IPS DF 19.7 (cell line): ENCODE measurements at places on chromosomes 4 and X.

GRCh38 chr4:113783701-113784100 is 22.2 kb upstream of the CAMK2D start:
- no peak for DNase-seq

- DNase-seq: no peak
Measured at GRCh38 chrX:45449982-45450381, 249.3 kb upstream of the DIPK2B start.

DNA sequence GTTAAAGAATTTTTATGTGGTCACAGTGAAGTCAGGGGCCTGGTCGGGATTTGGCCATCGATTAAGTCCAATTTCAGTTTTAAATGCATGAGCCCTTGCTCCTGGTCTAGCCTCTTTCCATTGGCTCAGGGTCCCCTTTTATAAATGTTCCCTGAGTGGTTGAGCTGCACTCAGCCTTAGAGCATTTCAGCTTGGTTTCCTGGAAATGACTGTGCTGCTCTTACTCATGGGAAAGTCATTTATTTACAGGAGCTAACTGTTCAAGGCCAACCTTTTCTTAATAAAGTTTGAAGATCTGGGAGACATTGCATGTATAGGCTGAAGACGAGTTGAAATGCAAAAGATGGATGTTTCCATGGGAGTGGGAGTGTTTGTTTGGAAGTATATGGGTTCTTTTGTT is 98.8 kb upstream of the CLNK start:
- DNase-seq: no peak

GRCh38 chr4:82381661-82382296 is 8.0 kb upstream of the HNRNPD start:
- no peak for DNase-seq

DNA sequence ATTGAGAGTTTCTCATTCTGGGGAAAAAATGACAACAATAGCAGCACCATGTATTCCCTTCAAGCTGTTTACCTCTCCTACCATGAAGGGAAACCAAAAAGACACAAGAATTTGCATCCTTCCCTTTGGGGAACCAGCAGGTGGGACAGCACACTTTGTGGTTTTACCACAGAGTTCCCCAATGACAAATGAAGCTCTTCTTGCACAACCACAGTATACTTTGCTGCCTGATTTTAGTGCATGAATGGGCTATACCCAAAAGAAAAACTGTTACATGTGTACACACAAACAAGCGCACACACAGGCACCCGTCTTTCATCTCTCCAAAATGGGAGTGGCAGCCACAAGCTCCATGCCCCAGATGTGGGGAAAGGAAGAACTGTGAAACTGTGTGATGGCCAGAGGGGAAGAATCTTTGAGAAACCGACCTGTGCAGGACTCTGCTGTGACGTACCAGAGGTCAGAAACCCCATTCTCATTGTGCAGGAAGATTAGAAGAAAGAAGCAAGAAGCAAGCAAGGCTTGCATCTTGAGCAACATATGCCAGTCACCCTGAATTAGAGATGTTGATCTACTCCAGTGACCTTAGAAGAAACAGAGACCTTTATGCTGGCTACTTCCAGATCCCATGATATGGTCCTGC is 2.7 kb upstream of the MAML3 start:
- DNase-seq: no peak

DNA sequence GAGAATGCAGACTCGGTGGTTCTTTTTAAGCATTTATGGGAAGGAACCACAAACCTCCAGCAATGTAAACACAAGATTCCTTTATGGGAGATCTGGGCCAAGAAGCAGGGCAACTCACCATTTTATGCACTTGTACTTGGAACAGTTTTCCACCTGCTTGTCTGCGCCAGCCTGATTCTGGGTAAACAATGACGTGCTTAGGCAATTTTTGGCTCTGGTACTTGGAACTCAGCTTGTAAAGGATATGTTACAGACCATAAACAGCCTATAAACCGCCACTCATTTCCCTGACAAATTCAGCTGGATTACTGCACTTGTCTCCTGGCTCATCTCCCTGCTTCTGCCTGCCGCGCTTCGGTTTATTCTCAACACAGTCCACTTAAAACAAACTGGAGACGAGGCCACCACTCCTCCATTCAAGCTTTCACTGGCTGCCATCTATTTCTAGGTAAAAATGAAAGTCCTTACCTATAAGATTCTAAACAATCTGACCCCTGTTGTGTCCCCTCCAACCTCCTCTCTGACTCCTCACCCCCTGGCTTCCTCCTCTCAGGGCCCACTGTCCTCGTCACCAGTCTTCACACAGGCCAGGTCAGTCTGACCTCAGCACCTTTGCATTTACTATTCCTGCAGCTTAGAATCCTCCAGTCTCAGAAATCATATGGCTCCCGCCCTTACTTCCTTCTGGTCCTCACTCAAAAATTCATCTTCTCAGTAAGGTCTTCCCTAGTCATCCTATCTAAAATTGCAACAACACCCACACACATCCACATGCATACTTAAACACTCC is 205.9 kb upstream of the GALNT7 start:
- no peak for DNase-seq

GRCh38 chrX:74419864-74420195 is 1.5 kb upstream of the SLC16A2 start:
- DNase-seq: no peak

DNA sequence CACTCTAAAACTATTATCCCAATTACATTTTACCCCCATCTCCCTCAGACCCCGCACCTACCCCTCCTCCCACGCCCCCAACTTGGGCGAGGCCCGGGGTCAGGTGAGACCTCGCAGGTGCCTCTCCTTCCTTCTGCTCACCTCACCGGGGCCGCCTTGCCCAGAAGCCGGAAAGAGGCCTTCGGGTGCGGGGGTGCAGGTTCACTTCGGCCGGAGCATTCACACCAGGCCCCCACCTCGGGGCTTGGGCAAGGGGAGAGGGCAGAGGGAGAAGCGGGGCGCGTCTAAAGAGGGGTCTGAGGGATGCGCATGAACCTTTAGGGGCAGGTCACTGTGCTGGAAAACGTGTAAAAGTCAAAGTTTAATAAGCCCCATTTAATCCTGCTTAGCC is 427 bp downstream of the ZNF182 start:
- DNase-seq: no peak

GRCh38 chr4:138428611-138429010 is 186.5 kb upstream of the SLC7A11 start:
- no peak for DNase-seq

DNA sequence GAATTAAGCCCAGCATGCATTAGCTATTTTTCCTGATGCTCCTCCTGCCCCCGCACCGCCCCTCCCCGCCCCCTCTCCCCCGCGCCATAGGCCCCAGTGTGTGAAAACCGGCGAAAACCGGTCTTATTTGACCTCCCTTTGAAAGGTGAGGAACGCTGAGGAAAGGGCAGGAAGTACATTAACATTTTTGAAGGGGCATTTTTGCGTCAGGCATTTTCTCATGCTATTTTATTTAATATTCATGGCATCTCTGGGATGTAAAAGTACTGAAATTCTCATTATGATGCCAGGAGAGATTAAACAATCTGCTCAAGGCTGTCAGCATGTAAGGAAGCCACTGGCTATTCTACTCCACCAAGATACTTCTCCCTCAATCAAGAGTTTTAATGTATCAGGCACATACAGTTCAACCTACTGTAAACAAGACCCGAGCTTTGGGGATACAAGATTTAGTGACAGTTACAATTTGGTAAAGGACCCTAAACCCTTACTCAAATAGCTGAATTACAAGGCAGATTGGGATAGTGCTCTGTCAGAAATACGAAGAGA is 1.2 kb upstream of the NMU start:
- no peak for DNase-seq

DNA sequence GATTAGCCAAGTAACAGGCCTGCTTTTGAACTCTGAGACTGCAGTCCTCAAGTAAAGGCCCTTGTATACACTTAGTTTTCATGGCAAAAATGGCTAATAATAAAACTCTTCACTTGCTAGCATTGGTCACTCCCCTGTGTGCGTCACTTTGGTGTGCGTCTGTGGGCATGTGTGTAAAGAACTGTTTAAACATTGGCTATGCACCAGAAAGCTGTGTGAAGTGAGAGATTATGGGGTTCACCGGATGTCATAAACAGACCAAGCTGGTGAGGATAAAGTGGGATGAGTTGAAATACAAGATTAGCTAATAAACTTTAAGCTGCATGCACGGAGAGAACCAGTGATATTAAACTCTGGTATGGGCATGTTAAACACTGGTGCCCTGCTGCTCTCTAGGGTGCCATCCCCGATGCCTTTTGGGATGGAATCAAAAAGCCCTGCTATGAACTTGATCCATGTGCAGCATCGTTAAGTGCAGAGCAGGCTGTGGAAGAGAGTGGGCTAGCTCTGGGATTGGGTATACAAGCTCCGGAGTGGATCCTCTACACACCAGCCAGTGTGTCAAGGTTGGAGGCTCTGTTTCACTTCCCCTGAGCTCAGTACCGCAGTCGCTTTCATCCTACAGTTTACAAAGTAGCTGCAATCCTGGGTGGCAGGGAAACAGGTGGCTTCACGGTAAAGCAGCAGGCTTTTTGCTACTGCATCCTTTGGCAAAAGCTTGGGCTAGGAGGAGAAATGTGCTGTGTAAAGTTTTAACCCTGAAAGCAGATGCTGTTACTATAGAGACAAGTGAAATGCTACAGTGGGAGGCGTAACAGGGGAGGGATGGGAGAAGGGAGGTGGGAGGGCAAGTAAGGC is 108.3 kb upstream of the SLC4A4 start:
- no peak for DNase-seq

- DNase-seq: no peak
Measured at GRCh38 chr4:176236946-176237345, 32.1 kb downstream of the ASB5 start.

- no peak for DNase-seq
Measured at GRCh38 chrX:115183980-115184379, 5.2 kb upstream of the RBMXL3 start.

- DNase-seq: no peak
Measured at GRCh38 chr4:71307729-71308128, 31.1 kb upstream of the SLC4A4 start.

GRCh38 chrX:136635235-136635634 is 12.7 kb upstream of the CD40LG start:
- no peak for DNase-seq

DNA sequence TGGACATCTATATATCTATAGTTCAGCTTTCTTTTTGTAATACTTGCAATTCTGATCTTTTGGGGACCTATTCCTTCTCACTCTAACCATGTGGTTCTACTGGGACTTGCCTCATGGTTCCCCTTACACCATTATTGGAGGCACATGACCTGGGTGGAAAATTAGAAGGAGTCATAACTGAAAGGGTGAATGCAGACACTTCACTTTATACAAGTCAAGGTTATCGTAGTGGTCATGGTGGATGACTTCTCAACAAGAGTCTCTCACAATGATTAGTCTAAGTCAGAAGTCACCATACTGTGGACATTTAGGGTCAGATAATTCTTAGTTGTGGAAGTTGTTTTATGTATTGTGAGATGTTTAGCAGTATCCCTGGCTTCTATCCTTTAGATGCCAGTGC is 10.5 kb upstream of the EIF4E start:
- DNase-seq: no peak

DNA sequence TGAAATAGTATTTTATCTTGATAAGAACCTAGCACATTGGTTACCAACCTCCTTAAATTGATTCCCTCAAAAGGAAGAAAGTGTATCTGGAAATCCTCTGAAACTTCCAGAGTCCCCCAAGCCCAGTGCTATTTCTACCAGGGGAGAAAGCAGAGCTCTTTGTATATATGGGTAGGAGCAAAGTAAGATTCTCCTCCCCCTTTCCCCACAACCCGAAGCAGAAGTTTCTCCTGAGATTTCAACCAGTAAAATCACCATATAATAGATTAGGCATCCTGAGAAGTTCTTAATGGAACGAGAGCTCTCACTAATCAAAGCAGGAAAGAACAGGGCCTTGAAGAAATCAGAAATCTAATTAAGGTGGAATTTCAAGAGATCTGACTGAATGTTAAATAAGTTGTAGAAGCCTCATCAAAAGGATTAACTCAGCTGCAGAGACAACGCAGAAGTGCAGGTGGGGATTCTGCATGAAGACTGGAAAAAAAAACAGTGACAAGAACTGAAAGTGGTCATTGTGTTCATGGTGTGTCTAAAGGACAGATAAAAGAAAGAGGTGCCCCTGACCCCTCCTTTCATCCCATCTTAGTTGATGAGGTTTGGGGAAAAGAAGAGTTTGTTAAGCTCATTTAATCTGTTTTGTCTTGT is 39.1 kb downstream of the VSIG4 start:
- DNase-seq: no peak
